A673 (cell line): ENCODE measurements at places on chromosomes 5 and 9.

DNA sequence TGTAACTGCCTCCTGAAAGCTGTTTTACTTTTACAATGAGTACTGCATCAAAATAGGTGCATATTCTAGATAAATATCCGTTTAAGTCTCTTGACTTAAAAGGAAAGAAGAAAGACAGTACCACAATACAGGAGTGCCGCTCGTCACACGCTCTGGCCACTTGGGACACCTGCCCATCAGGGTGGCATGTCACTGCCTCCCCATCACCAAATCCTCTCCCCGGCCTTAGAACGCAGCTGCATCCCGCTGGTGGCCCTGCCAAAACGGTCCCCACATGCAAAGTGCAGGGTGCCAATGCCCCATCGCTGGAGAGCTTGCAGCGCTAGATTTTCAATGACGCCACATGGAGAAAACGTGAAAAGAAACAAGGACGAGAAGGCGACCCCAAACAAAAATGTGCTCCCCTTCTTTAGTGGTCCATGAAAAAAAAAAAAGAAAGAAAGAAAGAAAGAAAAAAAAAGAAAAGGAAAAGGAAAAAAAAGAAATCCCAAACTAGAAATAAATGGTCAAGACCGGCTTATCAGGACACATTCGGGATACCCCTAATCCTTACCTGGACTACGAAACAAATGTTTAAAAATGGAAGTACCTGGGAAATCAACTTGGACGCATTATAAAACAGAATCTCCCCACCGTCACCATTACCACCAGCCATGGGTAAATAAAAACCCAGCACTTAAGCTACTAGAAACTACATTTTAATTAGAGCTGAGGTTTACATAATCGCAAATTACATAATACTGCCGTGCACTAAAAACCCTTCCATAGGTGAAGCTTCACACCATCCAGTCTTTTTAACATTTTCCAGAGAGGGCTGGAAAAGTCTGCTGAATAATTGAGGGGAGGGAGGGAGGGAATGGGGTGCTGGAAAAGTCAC, 1.0 kb downstream of the ANKH start:
- peaks cover 5% of the 10 kb centered on the region for H3K4me1 ChIP-seq
- no peaks in the 10 kb centered on the region for H3K36me3 ChIP-seq
- peaks cover 46% of the 10 kb centered on the region for H3K27me3 ChIP-seq
- H3K27ac ChIP-seq = no peak overlapping the region
- DNase-seq = no peak

- peaks cover 9% of the 10 kb centered on the region for H3K4me1 ChIP-seq
- H3K27me3 ChIP-seq = no peaks in the 10 kb centered on the region
- no peaks in the 10 kb centered on the region for H3K36me3 ChIP-seq
- DNase-seq = no peak
- H3K4me3 ChIP-seq = peak within 1 kb of the TSS; percentile 72
These were observed at the start of gene RNF208 for GRCh38 chr9:137222190-137223077. Gene RNF208, minus strand, starts transcription at chr9:137222240. Its CDS starts 1,028 bp downstream, at chr9:137221212.

GRCh38 chr9:94948567-94949235, 222.2 kb downstream of the AOPEP start:
- DNase-seq = no peak
- H3K36me3 ChIP-seq = no peaks in the 10 kb centered on the region
- no peak overlapping the region for H3K27ac ChIP-seq
- H3K4me3 ChIP-seq = no peak overlapping the region
- no peaks in the 10 kb centered on the region for H3K27me3 ChIP-seq
- peaks cover 5% of the 10 kb centered on the region for H3K4me1 ChIP-seq

- no peak overlapping the region for H3K4me3 ChIP-seq
- H3K27me3 ChIP-seq = no peaks in the 10 kb centered on the region
- DNase-seq = peak; percentile 8
- no peaks in the 10 kb centered on the region for H3K36me3 ChIP-seq
- H3K4me1 ChIP-seq = peaks cover 6% of the 10 kb centered on the region
These were observed 84.4 kb downstream of the ADRB2 start for GRCh38 chr5:148910686-148911361.

DNA sequence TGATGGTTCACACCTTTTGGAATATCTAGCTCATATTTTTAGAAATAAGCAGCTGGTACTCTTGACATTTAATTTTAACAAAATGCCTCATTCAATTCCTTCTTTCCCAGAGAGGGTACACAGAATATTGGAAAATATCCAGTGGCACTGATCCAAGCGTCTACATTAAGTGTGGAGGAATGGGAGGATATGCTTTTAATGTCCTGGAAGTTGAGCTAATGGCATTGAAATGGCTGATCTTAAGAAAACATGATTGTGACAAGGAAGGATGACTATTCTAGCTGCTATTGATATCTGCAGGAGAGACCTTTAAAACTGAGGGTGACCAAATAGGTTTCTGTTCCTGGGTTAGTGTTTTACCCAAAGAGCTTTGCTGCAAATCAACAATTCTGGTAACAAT, 30.0 kb downstream of the ZNF366 start:
- DNase-seq = no peak
- H3K4me3 ChIP-seq = no peak overlapping the region

- no peak overlapping the region for H3K27ac ChIP-seq
- H3K4me1 ChIP-seq = peaks cover 12% of the 10 kb centered on the region
- no peak for DNase-seq
- no peak overlapping the region for H3K4me3 ChIP-seq
These were observed 121.7 kb downstream of the FOCAD start for GRCh38 chr9:20805766-20806165.
